HCT116 (cell line): ENCODE measurements at places on chromosomes 2 and 18. TPM values are rescaled to one million over a fixed set of nuclear protein-coding genes. Genes with fewer than 3 reads are reported as not detected.

LTBP1 gene
- 5.1 TPM for total RNA-seq

PTPRN gene
- not detected for total RNA-seq

FAM117B gene
- total RNA-seq, result 9.1 TPM

- H3K4me3 ChIP-seq, result no peak overlapping the region
- no peak for DNase-seq
- H3K27ac ChIP-seq, result no peak overlapping the region
- H3K36me3 ChIP-seq, result no peaks in the 10 kb centered on the region
- H3K4me1 ChIP-seq, result no peaks in the 10 kb centered on the region; the same call in 1 of the 2 replicates
- no peaks in the 10 kb centered on the region for H3K27me3 ChIP-seq
These were observed 80.5 kb downstream of the CERKL start for GRCh38 chr2:181576431-181576830.

DNA sequence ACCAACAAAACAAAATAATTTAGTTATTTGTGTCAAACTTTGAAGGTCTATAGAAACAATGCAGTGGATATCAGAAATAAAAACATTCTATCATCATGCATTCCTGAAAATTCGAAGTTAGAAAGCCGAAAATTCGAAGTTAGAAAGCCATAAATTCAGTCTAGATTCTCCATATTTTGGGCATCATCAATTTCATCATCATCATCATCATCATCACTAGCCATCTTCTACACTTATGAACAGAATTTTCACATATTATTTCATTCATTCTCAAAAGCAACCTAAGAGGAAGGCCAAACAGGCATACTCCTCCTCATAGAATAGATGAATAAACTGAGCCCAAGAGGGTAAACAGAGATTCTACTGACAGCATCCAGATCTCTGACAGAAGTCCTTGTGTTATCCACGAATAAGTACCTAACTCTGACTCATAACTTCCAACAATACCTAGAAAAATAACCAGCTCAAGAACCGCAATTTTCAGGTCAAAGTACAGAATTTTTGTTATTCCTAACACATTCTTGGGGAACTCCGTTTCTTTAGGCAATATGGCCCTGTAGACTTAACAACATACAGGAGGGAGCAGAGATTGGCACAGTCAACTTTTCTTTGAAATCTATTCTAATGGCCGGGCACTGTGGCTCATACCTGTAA lies 84.7 kb downstream of the TCF4 start:
- H3K4me3 ChIP-seq, result no peak overlapping the region
- no peaks in the 10 kb centered on the region for H3K36me3 ChIP-seq
- no peak for DNase-seq
- H3K27ac ChIP-seq, result no peak overlapping the region

GRCh38 chr2:126907671-126908070 lies 9.0 kb downstream of the TEX51 start:
- peaks cover 13% of the 10 kb centered on the region; the same call in 1 of the 2 replicates for H3K27me3 ChIP-seq
- no peak overlapping the region for H3K4me3 ChIP-seq

DNA sequence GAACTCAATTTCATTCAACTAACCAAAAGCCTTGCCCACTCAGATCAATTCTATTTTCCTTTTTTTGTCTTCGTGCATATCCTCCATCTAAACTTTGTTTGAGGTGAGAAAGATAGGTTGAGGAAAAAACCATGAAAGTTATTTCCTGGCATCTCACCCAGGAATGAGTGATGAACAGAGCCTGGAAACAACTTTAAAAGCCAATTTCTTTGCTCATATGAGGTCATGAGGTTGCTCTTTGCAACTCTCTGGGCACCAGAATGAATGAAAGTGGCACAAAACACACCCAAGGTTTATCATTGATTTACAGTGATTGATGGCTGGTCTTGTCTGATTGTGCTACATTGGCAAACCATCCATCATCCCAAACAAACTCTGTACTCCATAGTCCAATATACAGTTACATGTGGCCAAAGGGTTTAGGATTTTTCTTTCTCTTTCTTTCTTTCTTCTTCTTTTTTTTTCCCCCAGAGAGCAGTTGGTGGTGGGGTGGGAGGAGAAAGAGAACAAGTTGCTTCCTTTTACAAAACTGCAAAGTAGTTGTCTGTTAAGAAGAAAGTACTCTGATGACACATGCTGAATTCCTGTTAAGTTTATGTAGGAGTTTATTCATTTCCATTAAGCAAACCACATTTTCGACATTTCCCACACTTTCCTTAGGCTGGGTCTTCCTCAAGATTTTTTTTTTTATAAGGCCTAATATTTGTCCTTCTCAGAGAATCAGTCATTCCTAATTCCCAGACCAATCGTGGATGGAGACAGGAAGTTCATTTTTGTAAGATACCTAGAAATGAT lies 575.9 kb upstream of the ZEB2 start:
- H3K4me1 ChIP-seq, result no peaks in the 10 kb centered on the region
- DNase-seq, result no peak
- no peak overlapping the region for H3K4me3 ChIP-seq
- no peaks in the 10 kb centered on the region for H3K27me3 ChIP-seq

GRCh38 chr2:225334514-225334913 lies 65.0 kb upstream of the NYAP2 start:
- no peak overlapping the region for H3K27ac ChIP-seq
- H3K27me3 ChIP-seq, result no peaks in the 10 kb centered on the region
- H3K36me3 ChIP-seq, result no peaks in the 10 kb centered on the region
- H3K4me3 ChIP-seq, result no peak overlapping the region

DNA sequence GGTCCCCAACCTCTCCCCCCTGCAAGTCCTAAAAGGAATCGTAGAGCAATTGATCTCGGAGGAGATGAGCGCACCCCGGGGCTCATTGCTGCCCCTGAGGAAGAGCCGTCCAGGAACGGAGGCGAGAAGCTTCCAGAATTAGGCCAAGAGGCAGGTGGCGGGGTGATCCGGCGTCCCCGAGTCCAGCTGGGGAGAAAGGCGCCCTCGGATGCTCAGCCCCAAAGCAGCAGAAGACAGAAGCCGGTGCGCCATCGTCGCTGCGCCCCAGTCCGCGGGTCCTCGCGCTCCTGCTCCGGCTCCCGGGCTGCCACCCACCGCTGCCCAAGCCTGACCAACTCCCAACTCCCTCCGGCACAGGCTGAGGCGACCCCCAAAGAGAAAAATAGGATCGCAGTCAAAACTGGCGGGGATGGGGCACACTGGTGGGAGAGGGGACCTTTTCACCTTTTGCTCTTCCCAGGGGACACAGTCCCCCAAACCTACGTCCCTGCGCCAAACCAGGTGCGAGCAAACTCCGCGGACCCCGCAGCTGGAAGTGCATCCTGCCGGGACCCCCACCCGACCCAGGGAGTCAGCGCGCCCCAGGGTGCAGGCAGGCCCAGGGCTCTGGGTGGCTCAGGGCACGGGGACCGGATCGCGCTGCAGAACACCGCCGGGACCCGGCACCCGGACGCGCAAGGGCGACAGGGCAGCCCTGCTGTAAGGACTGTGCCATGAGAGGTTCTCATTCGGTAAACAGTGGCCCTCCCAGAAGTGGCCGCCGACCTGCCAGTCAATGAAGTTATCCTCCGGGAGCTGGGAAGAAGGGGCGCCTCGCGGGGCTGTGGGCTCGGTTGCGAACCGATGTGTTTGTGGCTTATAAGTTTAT lies 8.4 kb upstream of the MEIS1 start:
- no peaks in the 10 kb centered on the region for H3K27me3 ChIP-seq
- H3K36me3 ChIP-seq, result no peaks in the 10 kb centered on the region
